Lower lobe of right lung (tissue), 2 donors: ENCODE measurements at places on chromosomes 11 and 22. TPM values are rescaled to one million over a fixed set of nuclear protein-coding genes. Genes with fewer than 3 reads are reported as not detected.

DNA sequence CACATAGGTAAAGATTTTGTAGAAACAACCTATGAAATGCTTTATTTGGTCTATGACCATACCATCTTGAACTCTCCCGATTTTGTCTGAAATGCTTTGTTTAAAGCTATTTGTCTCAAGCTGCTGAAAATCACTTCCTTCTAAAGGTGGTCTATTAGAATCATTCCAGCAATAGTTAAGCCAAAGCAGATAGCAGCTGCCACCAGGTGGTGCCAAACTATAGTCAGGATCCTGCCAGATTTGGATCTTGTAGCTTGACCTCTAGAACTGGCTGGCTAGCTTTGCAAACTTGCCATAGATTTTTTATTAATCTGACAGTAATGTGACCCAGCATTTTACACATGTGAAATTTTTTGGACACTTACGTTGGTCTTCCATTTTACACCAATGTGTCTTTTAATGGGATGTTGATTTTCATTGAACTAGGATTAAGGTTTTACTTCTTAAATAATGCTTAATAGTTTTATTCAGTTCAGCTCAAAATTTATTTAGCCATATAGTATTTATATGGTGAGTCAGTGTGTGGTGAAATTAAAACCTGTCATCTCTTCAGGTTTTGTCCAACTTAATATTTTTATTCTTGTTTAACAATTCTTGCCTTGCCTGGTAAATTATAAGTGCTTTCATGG lies 19.7 kb downstream of the CTR9 start:
- H3K27ac ChIP-seq, result no peak overlapping the region
- no peaks in the 10 kb centered on the region for H3K27me3 ChIP-seq
- H3K4me1 ChIP-seq, result no peaks in the 10 kb centered on the region
- no peak overlapping the region for H3K4me3 ChIP-seq
- H3K36me3 ChIP-seq, result no peaks in the 10 kb centered on the region

- no peaks in the 10 kb centered on the region for H3K4me1 ChIP-seq
- DNase-seq, result no peak
- no peaks in the 10 kb centered on the region for H3K27me3 ChIP-seq
- no peak overlapping the region for H3K4me3 ChIP-seq
Observed at GRCh38 chr11:92607969-92608722, 361.3 kb upstream of the MTNR1B start.

Gene C11orf91
- total RNA-seq, result not detected

DNA sequence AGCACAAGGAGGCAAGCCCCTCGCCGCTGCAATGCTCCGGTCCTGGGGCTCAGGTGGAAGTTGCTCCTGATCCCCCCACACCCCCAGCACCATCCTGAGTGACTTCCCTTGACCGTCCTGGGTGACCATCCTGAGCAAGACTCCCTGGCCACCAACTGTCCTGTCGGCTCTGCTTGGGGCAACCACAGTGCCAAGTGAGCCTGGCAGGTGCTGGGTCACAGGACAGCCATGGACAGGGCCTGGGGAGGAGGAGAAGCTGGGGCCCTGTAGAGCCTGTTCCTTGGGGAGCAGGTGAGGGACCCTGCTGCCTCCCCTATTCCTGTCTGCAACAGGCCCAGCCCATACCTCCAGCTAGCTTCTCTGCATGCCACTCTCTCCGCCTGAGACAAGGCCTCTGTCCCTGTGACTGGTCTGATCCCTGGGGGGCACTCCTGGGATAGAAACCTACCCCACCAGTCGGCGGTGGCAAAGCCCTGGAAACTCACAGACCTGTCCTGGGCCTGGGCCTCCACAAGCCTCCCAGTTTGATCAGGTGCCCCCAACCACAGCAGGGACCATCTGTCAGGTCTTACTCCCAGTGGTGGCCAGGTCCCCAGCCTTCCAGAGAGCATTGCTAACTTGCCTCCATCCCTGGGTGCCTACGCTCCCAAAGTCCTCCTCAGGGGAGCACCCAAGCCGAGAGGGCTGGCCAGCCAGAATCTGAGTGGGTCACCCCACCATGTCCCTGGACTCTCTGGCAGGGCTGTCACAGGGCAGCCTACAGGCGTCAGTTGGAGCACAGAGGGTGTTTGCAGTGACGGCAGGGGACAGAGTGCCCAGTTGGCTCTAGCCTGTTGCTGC lies 68.7 kb upstream of the WNT7B start:
- H3K36me3 ChIP-seq, result peaks cover 6% of the 10 kb centered on the region
- peaks cover 79% of the 10 kb centered on the region for H3K4me1 ChIP-seq
- peak overlapping the region; percentile 92 for H3K27ac ChIP-seq
- H3K27me3 ChIP-seq, result no peaks in the 10 kb centered on the region

Gene GPHA2
- total RNA-seq, result not detected

Gene LUZP2
- not detected for total RNA-seq
